ENCODE measurements at places on chromosomes 12 and 14. TPM values are rescaled to one million over a fixed set of nuclear protein-coding genes. Genes with fewer than 3 reads are reported as not detected.
A peak's percentile ranks its signal among the peaks of the same experiment; 100 is the strongest.

Gene C12orf60
- total RNA-seq = 1.4 TPM

DNA sequence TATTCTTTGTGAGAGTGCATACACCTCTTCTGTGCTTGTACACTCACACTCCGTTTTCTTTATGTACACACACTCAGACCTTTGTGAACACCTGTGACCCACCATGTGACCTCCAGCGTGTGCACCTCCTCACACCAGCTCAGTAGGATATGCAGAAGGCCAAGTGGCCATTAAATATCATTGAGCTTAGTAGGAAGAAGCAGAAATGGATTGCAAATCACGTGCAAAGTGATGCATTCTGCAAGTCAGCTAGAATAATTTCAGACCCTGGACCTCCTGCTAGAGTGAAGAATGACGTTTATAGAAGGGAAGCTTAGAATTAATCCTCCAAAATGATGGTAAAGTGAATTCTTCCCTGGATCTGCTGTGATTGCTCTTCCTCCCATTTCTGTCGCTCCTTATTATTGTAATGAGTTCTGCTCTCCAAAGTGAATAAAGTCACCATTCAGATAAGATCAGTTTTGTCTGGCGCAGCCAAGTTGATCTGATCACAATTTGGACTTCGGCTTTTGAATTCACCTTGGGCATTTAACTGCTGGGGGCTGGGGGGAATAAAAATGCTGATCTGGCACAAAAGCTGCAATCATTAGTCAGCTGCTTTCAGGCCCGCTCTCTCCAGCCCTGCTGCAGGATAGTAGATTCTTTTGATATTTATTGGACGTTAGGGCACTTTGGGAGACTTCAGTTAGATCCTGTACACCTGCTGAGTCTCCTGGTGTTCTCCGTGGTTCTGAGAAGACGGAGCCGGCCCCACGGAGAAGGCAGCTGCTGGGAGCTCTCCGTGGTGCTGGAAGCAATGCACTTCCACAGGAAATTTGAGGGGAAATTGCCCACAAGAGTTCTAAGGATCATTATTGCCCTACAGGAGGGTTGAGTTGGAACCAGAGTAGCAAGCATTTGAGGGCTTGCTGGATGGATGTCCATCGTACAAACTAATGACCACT is 12.4 kb upstream of the NRXN3 start:
- no peaks in the 10 kb centered on the region for H3K27me3 ChIP-seq
- DNase-seq = peak; percentile 26
- H3K4me3 ChIP-seq = no peak overlapping the region
- no peaks in the 10 kb centered on the region for H3K36me3 ChIP-seq
- H3K4me1 ChIP-seq = no peaks in the 10 kb centered on the region
- no peak overlapping the region for H3K27ac ChIP-seq

- no peaks in the 10 kb centered on the region for H3K27me3 ChIP-seq
- H3K4me1 ChIP-seq = peaks cover 64% of the 10 kb centered on the region
- peak; percentile 87 for DNase-seq
- no peaks in the 10 kb centered on the region for H3K36me3 ChIP-seq
- no peak overlapping the region for H3K4me3 ChIP-seq
Observed at GRCh38 chr14:49999146-49999761, 106.4 kb downstream of the ARF6 start.

Gene TMTC3
- 27.4 TPM for total RNA-seq

Gene UBE2N
- 63.7 TPM for total RNA-seq

- H3K27me3 ChIP-seq = no peaks in the 10 kb centered on the region
- no peaks in the 10 kb centered on the region for H3K4me1 ChIP-seq
- H3K27ac ChIP-seq = peak overlapping the region; percentile 13
- H3K4me3 ChIP-seq = no peak overlapping the region
Observed at GRCh38 chr12:64903479-64904152, 79.2 kb downstream of the TBC1D30 start.

GRCh38 chr12:68011882-68012207 is 22.6 kb downstream of the IFNG-AS1 start:
- no peaks in the 10 kb centered on the region for H3K27me3 ChIP-seq
- no peaks in the 10 kb centered on the region for H3K4me1 ChIP-seq
- DNase-seq = no peak
- H3K4me3 ChIP-seq = no peak overlapping the region
- H3K27ac ChIP-seq = no peak overlapping the region

Gene PLEKHG7
- total RNA-seq = 0.18 TPM

DNA sequence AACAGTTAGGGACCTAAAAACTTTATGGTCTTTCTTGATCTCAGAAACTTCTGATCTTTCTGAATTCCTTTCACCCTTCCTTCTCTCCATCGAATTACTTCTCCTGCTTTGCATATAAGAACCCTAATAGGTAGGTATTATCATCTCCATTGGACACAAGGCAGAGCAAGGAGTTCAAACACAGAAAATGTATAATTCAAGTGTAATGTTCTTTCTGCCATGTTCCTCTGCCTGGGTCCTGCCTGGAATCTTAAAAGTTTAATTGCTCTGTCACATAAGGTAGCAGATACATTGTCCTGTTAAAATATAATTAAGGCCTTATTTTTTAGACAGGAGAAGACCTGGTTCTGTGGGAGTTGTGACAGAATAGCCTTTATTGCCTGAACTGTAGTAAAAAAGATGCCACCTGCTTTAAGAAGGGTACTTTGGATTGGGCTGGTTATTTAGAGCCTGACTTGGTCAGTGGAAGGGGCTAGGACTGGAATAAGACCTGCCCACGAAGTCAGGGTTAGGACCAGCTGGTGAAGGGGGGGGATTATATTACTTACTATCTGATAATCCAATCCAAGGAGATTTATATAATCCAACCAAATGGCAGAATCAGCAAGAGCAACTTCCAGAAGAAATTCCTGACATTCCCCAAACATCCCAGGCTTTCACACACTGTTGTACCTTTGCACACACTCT is 10.4 kb downstream of the G2E3 start:
- H3K36me3 ChIP-seq = no peaks in the 10 kb centered on the region
- no peak for DNase-seq
- no peaks in the 10 kb centered on the region for H3K4me1 ChIP-seq

DNA sequence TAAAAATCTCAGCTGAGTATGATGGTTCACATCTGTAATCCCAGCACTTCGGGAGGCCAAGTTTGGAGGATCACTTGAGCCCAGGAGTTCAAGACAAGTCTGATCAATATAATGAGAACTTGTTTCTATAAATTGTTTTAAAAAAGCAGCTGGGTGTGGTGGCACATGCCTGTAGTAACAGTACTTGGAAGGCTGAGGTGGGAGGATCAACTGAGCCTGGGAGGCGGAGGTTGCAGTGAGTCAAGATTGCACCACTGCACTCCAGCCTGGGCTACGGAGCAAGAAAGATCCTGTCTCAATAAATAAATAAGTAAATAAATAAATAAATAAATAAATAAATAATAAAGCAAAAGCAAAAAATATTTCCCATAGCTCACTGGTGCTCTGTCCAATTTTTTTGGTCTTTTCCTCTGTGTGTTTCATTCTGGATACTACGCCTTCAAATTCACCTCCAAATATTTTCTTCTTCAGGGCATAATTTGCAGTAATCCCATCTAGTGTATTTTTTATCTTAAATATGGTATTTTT is 32.7 kb upstream of the SNX6 start:
- no peaks in the 10 kb centered on the region for H3K36me3 ChIP-seq
- no peak overlapping the region for H3K27ac ChIP-seq

Gene DYRK2
- total RNA-seq = 35.6 TPM

Gene PZP
- total RNA-seq = 0.40 TPM

DNA sequence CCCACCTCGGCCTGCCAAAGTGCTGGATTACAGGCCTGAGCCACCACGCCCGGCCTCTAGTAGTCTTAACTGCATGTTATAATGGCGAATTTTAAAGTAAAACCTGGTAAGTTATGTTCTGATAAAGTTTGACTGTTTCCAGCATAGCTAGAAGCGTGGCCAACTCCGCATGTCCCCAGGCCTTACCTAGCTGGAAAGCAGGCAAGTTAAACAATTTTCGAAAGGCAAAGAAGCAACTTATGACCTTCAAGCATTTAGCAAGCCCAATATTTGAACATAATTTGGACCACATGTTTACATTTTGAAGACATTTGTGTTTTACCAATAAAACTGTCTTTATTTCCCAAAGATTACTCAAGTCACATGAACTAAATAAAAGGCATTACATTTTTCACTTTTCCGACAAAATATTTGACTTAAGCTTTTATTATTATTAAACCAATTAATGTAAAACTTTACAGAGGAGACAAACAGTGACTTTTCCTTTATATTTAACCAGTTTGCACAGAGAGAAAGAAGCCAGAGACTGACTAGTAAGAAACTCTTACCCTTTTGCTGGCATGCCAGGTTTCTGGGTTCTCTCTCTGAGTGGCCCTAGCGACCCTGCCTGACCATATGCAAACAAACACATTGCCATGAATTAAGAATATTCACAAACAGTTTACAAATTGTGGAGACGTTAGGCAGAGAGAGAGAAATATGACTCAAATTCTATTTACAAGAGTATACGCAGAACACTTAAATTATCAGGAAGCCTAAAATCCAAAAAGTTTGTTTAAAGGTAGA is 106.3 kb downstream of the RIN3 start:
- H3K4me3 ChIP-seq = no peak overlapping the region
- H3K36me3 ChIP-seq = peaks cover 5% of the 10 kb centered on the region
- H3K27ac ChIP-seq = no peak overlapping the region
- H3K27me3 ChIP-seq = no peaks in the 10 kb centered on the region
- no peak for DNase-seq

Gene FAM181A
- total RNA-seq = not detected

DNA sequence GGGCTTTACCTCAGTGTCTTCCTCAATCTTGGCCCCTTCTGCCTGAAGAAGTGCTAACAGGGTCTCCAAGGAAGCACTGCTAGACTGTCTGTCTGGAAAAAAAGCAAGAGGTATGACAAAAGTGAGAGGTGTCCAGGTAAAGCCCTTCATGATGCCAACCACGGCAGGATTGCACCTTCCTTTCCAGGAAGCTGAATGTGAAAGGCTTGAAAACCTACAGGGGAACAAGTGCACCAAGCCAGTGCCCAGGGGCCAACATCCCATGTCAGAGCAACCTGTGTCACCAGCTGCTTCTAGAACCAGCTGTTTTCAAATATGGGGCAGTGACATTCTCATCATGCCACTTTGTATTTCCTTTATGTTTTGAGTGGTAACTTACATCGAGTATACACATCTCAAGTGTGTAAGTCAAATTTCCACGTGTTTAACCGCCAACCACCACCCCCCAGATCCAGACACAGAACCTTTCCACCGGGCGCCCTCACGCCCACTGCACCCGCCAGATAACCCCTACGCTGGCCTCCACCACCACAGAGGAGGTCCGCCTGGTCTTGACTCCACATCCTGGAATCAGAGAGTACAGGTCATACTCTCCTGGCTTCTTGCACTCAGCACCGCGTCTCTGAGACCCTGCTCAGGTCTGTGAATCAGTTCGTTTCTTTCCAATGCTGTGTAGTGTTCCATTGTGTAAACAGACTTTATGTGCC is 27.3 kb downstream of the VPS37B start:
- H3K36me3 ChIP-seq = peaks cover 62% of the 10 kb centered on the region
- H3K4me1 ChIP-seq = peaks cover 59% of the 10 kb centered on the region
- no peak overlapping the region for H3K4me3 ChIP-seq
- no peak for DNase-seq

- H3K27ac ChIP-seq = no peak overlapping the region
- H3K27me3 ChIP-seq = no peaks in the 10 kb centered on the region
- H3K36me3 ChIP-seq = no peaks in the 10 kb centered on the region
- H3K4me1 ChIP-seq = no peaks in the 10 kb centered on the region
- H3K4me3 ChIP-seq = no peak overlapping the region
Observed at GRCh38 chr14:36224176-36224575, 47.7 kb upstream of the PTCSC3 start.

GRCh38 chr14:68897559-68898155 is 81.4 kb downstream of the ACTN1 start:
- no peak overlapping the region for H3K4me3 ChIP-seq
- DNase-seq = no peak
- H3K36me3 ChIP-seq = peaks cover 47% of the 10 kb centered on the region
- H3K27ac ChIP-seq = no peak overlapping the region
- H3K27me3 ChIP-seq = no peaks in the 10 kb centered on the region

Gene LTB4R
- total RNA-seq = 2.5 TPM

Data from muscle of leg (tissue), 16 donors.